ENCODE measurements at places on chromosomes 1 and 21.

DNA sequence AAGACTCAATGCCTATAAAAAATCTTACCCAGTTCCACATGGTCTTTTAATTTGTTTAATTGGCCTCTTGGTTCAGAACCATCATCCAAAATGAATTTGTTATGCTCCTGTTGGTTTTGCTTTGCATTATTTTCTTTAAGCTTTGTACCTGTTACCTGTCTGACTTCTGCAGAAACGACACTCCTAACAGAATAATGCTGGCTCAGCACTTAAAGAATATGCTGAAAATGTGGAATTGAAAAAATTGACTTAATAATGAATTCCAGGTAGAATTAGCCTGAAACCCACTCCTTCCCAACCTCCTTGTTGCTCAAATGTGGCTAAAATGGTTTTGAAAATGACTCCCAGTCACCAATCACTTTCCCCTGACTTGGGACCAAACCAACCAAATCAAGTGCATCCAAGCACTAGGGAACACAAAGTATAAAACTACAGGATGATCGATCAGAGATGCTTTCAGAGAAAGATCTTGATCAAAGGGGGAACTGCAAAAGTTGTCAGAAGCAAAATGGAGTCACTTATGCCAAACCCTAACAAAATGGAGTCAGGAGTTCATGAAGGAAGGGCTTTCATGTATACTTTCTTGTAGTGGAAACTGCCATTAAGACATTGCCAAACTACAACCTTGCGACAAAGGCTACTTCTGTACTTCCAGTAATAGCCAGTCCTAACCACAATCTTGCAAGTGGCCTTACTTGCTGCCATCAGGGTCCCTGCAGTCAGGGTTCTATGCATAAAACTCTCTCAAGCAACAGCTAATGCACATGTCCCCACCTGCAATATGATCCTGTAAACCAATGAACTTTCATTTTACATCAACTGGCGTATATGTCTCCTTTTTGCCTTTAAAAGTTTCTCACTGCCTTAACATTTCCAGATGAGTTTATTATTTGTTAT, 5.4 kb downstream of the GBP7 start:
- no peak for DNase-seq

- no peak for DNase-seq
Measured at GRCh38 chr1:7582460-7582972, 188.6 kb upstream of the VAMP3 start.

DNA sequence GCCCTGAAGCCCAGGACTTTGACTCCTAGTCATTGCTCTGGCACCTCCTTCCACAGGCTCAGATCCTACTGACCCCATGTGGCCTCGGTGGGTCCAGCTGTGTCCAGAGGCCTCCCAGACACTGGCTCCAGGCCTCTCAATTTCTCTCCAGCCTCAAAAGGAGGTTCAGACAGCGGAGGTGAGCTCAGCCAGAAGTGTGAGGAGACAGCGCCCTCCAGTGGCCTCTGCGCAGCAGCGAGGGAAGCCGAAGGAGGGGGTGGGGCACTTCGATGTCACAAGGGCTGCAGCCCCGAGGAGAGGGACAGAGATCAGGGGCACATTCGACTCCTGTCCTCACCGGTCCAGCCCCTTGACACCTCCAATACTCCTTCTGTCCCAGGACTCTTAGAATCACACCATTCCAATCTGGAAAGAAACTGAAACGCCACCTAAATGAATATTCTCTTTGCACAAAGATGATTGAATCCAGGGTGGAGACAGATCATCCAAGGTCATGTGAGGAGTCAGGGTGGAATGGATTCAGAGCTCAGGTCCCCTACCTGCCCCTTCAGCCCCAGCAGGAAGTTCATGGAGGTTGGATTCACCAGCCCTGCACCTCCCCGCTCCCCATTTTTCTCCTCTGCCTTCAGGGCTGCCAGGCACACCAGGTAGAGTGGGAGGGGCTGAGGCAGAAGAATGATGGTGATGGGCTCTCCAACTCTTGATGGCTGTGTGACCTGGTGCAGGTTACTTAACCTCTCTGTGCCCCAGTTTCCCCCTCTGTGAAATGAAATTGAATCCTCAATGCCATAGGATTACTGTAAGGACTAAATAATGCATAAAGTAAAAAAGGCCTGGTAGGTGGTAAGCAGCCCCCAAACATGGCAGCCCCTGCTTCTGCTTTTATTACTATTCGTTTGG, 34.8 kb upstream of the ZBTB40 start:
- DNase-seq = peak; percentile 68

- no peak for DNase-seq
Measured at GRCh38 chr1:173280899-173281660, 73.9 kb upstream of the TNFSF4 start.

DNA sequence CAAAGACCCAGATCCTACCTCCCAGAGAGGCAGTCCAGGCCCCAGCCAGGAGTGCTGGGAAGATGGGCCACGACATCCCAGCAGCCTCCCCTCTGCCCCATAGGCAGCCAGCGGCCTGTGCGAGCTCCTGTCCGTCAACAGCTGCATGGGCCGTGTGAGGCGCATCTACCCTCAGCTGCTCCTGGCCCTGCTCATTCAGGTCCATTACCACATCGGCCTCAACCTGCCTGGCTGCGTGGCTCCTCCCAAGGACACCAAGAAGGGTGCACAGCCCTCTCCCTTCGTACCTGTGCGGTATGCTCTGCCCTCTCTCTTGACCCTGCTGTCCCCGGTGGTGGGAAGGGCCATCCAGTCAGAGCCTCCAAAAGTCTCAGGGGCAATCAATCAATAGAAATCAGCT, 29.5 kb upstream of the TTC4 start:
- no peak for DNase-seq

DNA sequence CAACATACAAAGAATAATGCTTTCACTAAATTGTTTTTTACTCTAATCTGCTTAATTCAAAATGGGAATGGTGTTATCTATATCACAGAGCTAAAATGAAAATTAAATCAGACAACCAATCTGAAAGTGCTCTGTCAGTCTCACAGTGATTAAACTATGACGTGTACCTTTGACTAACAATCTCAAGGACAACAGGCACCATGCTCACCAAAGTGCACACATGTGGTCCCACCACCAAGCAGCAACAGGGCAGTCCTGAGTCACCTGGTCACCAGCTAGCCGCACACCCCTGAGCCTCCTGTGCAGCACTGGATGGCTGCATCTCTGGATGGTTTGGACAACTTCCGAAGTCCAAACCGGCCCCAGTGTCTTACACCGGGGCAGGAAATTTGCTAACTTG, 54.5 kb upstream of the NADK start:
- no peak for DNase-seq

DNA sequence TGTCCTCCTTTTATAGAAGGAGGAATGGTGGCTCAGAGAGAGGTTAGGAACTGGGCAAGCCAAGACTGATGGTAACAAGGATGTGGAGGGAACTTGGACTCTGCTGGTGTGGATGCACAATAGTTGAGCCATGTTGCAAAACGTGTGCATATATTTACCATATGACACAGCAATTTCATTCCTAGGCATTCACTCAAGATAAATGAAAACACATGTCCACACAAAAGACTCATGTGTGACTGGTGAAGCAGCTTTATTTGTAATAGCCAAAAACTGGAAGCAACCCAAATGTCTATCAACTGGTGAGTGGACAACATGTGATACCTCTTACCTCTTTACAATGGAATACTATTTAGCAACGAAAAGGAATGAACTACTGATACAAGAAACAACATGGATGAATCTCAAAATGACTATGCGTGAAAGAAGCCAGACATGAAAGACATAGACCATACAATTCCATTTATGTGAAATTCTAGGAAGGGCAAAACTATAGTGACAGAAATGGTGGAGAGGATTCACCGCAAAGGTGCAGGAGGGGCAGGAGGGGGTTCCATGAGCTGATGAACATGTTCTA, 36.2 kb downstream of the CAMK2N1 start:
- no peak for DNase-seq

- no peak for DNase-seq
Measured at GRCh38 chr1:75795703-75796193, 934 bp upstream of the MSH4 start.

- DNase-seq = no peak
Measured at GRCh38 chr21:30153697-30154340, 12.8 kb downstream of the CLDN17 start.

DNA sequence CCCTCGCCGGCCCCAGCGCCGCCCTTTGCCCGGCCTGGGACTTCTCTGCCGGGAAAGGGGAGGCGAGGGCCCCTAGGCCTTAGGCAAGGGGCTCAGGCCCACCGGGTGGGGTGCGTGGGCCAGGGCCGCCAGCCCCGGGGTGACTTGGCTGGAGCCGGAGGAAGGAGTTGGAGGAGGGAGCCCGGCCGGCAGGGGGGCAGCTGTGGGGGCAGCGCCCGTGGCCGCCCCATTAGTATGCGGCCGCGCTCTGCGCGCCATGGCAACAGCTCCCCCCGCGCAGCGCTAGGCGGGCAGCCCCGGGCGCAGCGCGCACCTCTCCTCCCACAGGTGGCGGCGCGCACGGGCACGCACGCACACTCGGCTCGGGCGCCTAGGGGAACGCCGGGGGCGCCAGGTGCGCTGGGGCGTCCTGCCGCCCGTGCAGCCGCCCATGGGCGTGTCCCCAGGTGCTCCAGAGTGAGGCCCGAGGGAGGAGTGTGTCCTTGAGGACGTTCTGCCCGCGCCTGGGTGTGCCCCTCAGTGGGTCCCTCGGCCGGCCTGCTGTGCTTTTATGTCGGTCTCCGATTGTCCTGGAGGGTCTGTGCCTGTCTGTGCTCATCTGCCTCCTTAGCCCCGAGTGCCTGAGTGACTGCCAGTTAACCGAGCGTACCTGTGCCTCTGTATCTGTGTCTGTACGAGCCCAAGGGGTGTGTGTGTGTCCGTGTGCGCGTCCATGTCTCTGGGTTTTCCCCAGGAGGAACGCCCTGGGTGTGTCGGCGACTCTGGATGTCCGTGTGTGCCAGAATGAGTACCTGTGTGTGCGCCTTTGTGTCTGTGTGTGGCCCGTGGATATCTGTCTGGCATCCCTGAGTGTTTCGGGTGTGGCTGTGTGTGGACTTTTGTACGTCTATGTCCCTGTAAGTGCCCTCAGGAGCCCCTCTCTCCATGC, 38.2 kb upstream of the WASF2 start:
- peak; percentile 80 for DNase-seq

DNA sequence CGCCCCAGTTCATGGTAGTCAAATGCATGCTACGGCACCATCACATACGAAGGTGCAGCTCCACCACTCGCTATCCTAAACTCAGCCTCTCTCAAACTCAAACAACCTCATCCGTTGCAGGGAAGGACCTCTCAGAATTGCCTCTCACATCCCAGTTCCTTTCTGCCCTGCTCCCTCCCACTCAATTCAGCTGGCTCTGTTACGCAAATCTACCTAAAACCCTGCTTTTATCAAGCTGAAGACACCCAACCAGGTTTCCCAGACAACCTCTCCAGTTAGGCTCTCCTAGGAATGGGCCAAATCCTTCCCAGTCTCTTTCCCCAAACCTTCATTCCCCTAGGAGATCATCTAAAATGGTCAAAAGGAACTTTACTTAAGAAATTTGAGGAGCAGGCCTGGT, 62.9 kb downstream of the CLSTN1 start:
- no peak for DNase-seq

DNA sequence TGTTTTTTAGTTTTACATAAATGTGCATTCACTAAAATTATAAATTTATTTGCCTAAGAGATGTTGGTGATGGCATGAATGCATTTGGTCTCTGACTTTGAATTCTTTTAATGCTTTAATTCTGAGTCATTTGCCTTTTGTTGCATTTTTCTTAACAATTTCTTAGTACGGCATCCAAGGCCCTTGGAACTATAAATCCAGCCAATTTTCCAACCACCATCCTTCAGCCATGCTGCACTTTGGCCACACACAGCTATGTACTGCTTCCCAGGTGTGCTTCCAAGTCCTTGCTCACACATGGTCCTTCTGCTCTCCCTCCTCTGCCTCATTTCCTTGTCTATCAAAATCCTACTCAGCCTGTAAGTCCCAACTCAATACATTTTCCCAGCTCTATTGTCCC, 161.0 kb downstream of the DHRS3 start:
- DNase-seq = no peak

DNA sequence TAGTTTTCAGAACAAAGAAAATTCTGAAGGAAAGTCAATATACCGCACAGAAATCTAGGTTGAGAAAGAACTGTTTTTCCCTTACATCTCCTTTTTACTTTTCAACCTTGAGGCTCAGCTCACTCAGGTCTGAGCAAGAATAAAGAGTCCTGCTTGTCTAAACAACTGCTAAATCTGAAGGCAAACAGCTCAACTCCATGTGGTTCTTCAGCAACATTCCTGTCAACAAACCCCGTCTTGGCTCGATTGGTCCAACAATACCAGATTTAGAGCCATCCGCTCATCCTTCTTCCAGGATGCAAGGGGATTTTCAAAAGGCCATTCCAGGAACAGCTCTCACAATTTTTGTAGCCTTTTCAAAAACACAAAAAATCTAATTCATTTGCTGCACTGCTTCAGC, 119.8 kb downstream of the HLCS start:
- no peak for DNase-seq

GRCh38 chr1:54997711-54997986, 1.1 kb upstream of the BSND start:
- no peak for DNase-seq

- no peak for DNase-seq
Measured at GRCh38 chr21:31993826-31994825, 121.3 kb downstream of the HUNK start.

GRCh38 chr21:22881131-22881530, 1882.9 kb downstream of the NCAM2 start:
- no peak for DNase-seq

DNA sequence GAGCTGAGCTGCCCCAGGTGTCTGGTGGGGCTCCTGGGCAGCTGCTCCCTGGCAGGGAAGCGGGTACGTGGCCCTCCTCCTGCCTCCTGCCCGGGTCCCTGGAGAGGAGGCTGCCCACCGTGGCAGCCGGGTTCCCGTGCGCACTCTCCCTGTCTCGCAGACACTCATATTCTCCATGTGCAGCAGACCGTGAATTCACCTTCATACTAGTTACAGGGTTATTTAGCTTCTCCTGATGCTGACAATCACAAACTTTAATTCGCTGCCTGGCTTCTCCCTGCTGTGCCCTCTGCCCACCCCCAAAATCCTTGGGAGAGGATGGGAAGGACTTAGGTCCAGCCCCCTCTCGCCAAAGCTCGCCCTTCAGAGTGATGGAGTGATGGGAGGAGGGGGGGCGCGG, 95.3 kb downstream of the CASZ1 start:
- no peak for DNase-seq

GRCh38 chr1:147600119-147601111, 59.1 kb downstream of the BCL9 start:
- no peak for DNase-seq

- no peak for DNase-seq
Measured at GRCh38 chr1:118987468-118988185, 516 bp downstream of the TBX15 start.
